ENCODE measurements at places on chromosomes 11 and 22.

DNA sequence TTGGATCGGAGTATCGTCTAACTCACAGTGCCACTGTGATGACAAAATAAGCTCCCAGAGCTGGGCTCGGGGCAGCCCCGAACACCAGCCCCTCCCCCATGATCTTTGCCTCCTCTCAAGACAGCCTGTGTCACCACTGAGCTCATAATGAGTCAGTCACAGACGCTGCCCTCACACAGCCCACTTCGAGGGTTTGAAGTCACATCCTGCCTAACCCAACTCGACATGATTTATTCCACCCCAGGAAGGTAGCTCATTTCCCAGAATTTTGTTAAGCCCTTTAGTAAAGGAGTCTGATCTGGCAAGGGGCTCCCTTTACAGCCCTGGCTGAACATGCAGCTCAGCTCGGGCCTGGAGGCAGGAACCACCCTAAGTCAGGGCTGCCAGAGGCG is 22.8 kb downstream of the MYH9 start:
- no peak for DNase-seq

DNA sequence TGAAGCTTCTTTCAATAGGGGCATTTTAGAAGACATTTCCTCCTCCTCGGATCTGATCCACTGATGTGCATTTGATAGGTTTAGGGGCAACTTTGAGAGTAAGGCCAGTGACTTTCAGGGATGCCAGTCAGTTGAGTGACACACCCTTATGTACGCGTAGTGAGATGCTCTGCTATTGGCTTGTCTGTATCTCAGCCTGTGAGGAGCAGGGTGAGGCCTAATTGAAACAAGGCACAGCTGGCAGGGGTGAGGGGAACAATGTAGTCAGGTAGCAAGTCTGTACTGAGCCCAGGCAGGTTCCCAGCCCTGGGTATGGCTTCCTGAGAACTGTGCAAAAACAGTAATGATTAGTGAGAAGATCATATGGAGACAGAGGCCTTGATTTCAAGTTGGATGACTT is 61.5 kb downstream of the STIM1 start:
- no peak for DNase-seq

DNA sequence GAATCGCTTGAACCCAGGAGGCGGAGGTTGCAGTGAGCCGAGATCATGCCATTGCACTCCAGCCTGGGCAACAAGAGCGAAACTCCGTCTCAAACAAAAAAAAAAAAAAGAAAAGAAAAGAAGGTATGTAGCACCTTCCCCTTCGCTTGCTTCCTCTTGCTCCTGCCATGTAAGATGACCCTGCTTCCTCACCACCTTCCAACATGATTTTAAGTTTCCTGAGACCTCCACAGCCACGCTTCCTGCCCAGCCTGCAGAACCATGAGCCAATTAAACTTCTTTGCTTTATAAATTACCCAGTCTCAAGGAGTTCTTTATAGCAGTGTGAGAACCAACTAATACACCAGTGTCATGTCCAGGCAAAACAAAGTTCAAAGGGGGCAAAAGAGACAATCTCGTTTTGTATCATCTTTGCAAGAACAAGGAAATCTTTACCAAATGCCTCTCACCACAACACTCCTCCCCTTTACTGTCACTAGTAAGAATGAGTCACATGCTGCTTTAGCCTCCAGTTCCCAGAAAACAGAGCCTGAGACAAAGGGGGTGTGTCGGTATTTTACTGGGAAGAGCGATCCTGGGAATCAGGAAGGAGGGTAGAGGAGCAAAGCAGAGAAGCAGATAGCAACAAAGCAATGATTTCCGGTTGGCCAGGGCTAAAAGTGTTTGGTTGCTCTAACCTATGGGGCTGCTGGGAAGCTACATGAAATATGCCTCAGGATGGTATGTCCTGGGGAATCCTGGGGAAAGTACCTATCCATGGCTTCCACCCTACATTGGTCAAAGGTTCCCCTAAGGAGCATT is 10.5 kb upstream of the MCHR1 start:
- no peak for DNase-seq

DNA sequence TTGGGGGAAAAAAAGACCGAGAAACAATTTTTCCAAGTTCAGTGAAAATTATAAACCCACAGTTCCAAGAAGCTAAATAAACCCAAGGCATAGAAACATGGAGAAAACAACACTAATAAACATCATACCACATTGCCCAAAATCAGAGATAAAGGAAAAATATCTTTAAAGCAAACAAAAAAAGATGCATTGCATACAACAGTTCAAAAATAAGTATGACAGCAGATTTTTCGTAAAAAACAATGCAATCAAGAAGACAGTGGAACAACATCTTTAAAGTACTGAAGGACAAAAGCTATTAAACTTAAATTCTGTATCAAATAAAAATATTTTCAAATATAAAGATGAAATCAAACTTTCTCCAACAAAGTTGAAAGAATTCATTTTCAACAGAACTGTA is 921.3 kb downstream of the METTL15 start:
- DNase-seq: no peak

DNA sequence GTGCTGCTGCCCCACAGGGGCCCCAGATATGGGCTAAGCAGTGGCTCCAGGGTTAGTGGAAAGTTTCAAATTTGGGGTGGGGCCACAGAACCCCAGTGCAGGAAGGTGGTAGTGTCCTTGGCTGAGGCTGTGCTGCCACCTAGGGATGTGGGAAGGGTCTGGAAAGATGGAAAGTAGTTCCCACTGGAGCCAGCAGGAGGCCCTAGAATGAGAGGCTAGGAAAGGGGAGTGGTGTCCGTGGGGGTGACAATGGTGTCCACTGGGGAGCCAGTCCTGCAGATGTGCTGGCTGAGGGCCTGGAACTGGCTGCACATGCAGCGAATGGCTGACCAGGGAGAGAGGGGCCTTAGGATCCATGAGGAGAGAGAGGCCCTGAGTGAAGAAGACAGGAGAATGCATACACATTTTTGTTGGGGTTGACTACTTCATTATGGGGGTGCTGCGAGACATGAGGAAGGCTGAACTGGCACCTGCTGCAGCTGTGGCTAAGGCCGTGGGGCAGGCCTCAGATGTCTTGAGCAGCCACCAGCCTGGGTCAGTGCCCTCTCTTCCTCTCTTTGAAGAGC is 21.1 kb downstream of the RFPL3 start:
- peak; percentile 53 for DNase-seq

DNA sequence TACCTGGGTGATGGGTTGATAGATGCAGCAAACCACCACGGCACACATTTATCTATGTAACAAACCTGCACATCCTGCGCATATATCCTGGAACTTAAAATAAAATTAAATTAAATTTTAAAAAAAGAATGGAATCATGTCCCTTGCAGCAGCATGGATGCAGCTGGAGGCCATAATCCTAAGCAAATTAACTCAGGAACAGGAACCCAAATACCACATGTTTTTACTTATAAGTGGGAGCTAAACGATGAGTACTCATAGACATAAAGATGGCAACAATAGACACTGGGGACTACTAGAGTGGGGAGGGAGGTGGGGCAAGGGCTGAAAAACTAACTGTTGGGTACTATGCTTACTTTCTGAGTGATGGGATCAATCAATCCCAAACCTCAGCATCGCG is 40.9 kb downstream of the CWC15 start:
- no peak for DNase-seq

DNA sequence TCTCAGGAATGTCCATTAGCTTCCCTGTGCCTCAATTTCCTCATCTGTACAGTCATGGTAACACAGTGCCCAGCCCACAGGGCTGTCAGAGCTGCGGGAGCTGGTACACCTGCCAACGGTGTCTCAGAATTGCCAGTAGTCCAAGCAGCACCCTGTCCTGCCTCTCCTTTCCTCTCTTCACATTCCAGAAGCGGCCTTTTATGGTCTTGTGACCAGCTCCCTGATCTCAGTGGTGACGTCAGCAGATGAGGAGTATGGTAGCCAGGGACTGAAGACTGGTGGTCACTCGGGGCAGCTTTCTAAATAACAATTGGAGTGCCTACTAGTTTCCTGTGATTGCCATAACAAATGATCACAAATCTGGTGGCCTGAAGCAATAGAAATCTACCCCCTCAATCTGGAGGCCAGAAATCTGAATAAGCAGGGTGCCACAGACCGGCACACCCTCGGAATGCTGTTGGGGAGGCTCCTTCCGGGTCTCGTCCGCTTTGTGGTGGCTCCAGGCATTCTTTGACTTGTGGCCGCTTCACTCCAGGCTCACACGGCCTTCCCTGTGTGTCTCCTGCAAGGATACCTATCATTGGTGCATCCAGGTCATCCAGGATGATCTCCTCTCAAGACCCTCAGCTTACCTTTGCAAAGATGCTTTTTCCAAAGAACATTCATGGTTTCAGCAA is 2.1 kb downstream of the FADD start:
- DNase-seq: no peak
